SK-N-SH treated with all-trans-retinoic acid at 6 μM for 48 hours (cell line): ENCODE measurements at places on chromosomes 7 and 10.

- no peak for ATAC-seq
Measured at GRCh38 chr7:77403957-77404356, 12.2 kb downstream of the GSAP start.

DNA sequence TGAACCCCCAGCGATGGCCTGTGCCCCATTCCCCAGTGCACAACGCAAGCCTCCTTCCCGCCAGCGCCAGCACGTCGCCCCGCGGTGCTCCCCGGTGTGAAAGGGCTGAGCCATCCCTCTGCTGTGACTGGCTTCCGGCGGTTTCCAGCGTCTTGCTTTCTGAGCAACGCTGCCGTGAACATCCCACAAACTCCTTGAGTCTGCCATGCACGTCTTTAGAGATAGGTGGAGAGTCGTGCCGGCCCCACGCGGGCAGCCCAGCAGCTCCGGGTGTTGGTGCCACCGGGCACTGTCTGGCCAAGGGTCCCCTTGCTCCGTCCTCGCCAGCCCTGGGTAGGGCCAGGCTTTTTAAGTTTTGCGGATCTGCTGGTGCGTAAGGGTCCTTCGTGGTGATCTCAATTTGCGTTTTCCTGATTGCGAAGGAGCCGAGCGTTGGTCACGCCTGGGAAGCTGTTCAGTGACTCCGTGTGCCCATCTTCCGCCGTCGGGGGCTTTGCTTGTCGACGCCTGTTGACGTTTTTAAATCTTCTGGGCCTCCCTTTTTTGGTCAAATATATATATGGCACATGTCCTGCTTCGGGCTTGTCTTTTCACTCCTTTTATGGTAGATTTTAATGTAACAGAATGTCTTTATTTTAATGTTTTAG is 70.6 kb downstream of the FOXL3 start:
- ATAC-seq, result no peak

DNA sequence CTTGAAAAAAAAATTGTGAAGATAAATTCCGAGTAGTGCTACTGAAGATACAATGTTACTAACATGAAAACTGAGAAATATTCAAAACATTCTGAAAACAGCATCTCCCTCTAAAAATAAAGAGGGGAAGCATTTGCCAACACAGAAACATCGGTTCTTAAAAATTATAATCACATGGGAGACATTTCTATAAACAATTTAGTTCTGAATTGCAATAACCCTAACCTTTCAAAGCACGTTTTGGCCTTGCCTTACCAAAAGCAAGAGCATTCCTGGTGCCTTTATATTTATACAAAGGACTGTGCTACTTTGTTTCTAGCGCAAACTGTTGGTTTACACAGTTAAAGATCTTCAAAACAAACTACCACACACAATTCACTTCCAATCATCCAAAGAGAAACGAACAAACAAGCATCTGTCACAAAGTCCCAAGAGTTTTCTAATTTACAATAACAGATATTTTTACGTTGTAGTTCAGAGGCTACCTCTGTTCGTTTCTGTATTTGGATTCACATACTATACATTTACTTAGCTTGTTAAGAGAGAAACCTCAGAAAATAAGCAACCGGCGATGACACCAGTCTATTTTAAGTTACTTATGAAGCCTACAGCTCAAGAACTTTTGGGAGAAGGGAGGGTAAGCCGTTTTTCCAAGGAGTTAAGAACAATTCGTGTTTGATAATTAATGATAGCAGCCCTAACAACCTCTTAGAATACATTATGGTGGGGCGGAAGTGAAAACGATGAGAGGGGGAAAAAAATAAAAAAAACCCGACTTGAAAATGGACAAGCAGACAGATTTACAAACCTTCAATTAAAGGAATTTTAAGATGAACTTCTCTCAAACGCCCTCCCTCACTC is 1.3 kb downstream of the ABI1 start:
- ATAC-seq, result no peak

DNA sequence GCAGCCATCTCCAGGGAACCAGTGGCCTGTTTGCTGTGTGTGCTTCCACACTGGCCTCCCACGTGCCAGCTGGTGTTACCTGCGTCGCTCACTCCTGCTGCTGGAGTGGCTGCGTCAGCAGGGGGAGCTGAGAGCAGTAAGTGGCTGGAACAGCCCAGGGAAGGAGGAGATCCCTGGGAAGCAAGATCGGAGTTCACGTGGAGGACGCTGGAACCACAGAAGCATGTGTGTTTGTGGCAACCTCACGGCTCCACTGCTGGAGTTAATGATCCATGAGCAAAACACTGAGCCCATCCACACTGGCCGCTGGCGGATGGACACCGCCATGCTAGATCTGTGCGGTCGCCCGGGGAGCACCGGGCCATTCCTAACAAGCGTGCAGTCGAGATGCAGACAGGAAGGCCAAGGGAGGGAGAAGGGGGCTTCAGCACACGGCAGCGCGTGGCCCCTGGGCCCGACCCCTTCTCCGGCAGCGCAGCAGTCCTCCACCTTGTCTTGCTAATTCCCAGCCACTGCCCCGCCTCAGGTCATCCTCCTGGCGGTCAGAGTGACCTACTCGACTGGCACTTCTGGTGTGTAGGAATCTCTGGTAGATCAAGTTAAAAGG is 68.5 kb upstream of the EEPD1 start:
- peak; percentile 82 for ATAC-seq

GRCh38 chr10:31000071-31000782 is 31.4 kb downstream of the ZNF438 start:
- ATAC-seq, result no peak

GRCh38 chr7:131836733-131837132 is 280.3 kb upstream of the PODXL start:
- ATAC-seq, result no peak
